ENCODE measurements at places on chromosomes 5 and 9.
A peak's percentile ranks its signal among the peaks of the same experiment; 100 is the strongest.

DNA sequence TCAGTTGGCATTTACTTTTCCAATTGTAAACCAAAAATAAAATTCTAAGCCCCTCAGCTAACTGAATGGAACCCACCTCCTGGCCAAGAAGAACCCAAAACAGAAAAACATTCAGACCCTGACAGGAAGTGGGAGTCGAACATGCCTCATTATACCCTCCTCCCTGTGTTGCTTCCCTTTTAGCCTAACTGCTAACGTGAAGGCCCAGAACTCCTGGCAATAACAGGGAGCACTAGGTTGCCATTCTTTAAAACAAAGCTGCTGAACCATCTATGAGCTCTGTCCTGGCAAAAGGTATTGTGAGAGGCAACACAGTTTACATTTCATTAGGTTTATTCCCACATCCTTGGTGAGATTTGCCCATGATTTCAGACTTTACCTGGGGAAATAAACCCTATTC lies 481.4 kb downstream of the CHSY3 start:
- DNase-seq: no peak

DNA sequence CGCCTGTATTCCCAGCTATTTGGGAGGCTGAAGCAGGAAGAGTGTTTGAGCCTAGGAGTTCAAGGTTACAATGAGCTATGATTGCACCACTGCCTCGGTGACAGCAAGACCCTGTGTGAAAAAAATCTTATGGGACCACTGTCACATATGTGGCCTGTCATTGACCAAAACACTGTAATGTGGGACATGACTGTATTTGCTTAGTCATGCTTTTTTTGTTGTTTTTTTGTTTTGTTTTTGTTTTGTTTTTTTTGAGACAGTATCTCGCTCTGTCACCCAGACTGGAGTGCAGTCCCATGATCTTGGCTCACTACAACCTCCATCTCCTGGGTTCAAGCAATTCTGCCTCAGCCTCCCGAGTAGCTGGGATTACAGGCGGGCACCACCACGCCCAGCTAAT lies 13.5 kb downstream of the POLR1E start:
- no peak for DNase-seq

GRCh38 chr5:11038772-11039171 lies 277.7 kb upstream of the DAP start:
- DNase-seq: no peak

DNA sequence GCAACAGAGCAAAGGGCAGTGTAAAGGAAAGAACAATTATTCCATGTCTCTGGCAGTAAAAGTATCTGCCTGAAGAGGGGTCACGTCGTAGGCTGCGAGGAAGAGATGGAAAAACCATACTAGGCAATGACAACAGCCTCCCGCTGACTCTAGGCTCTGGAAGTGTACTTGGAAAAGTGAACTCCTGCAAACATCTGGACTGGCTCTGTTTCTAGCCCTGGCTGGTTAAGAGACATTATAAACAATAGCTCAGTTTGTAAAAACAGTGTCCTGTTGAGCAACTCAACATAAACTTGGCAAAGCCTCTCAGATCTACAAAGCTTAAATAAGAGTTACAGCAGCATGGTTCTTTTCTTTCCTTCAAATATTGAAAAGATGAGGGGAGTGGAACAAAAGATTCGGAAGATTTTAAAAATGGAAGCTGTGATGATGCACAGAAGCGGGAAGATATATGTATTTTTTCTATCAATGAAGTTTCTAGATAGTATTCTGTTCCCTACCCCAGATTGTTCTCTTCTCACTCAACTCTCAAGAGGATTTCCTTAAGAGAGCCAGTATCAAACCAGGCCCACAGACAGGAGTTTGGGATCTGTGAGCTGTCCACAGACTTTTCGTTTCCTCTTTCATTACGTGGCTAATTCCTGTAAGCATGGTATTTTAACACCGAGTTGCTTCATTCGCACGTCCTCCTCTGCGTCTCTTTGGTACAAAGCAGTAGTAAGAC lies 79.4 kb downstream of the SPTLC1 start:
- no peak for DNase-seq

GRCh38 chr5:66769030-66769733 lies 173.0 kb downstream of the MAST4 start:
- DNase-seq: no peak

- peak; percentile 49 for DNase-seq
These were observed 1.3 kb downstream of the RAI14 start for GRCh38 chr5:34657274-34657921.

DNA sequence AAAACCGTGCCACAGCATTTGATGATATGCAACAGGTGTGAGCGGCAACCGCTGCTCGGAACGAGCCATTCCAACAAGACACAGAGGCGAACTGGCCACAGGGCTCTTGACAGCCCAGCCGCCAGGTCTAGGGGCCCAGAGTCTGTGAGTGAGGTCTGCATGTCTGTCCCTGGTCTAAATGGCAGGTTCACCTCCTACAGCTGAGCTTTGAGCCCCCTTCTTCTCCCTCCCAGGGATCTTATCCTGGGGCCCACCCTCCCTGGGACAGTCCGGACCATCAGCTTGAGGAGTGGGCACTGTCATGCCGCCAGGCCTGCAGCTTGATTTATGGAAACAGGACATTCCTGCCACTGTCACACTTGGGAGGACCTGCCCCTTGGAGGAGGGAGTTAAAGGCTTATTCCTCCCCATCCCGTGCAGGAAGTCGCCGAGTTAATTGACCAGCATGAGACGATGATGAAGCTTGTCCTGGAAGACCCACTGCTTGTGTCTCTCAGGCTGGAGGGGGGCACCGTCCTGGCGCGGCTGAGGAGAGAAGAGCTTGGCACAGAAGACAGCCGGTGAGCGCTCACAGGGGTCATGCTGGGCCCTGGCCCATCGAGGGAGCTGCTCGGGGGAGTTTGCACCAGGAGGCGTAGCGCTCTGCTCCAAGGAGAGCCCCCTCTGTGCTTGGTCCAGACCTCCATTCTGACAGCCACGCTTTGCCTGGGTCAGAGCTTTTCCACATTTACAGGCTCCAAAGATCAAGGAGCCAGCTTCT lies 35.5 kb upstream of the LRRC14B start:
- DNase-seq: no peak

DNA sequence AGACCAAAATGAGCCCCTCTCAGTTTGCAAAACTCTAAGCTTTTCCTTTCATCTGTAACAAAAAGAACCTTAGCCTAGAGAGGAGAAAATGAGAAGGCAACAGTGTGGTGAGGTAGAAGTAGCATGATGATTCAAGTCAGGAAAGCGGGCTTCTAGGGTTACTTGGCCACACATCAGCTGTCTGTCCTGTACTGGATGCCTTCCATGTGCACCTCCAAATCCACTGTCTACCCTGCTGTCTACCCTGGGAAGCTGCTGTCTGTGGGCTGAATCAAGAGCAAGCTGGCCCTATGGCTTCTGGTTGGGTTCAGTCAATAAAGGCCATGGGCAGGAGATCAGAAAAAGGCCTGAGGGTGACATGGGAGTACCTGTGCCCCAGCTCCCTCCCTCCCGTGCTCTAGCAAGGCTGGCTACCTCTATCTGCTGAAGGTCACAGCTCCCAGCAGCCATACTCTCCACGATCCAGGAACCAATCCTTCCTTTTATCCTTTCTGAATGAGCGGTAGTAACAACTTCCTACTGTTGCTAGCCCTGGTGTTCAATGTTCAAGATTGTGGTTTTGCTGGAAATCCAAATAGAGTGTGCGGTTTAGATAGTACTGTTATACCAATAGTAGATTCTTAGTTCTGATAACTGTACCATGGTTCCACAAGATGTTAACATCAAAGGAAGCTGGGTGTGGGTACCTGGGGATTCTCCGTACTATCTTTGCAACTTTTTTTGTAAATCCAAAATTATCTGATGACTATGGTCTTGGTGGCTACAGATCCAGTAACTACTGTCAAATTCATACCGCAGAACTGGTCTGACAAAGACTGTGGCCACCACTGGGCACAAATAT lies 191.0 kb downstream of the ESM1 start:
- no peak for DNase-seq

All from kidney tubule cell (primary cell).